ENCODE measurements at places on chromosomes 12 and 14.

DNA sequence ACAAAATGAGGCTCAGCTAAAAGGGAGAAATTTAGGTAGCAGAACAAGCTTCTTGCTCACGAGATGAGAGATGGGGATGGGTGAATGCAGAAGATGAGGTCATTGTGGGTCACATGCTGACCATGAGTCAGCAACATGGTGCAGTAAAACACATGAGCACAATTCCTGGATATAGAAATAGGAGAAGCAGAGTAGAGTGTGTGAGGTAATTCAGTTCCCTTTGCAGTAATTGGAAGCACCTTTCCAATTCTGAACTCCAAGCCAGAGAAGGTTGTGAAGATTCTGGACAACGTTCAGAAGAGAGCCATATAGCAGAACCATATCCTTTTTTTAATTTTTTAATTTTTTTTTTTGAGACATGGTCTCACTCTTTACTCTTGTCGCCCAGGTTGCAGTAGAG is 62.0 kb upstream of the LMNTD1 start:
- peak; percentile 63 for DNase-seq

DNA sequence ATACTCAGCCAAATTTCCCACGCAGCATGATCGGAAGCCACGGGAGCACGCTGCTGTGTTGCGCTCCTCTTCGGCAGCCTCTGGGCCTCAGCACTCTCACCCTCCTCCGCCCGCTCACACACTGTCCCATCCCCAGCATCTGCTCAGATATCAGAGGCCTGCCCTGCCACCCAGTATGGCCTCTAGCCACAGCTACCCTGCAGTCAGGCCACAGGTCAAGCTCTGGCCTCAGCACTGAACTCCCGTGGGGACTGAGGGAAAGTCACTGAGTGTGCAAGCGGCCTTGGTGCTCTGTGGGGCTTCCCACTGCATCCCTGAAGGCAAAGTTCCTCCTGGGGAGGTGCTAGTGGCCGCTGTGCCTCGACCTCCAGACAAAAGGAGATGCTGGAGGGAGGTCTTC is 2.0 kb downstream of the KRT77 start:
- no peak for DNase-seq

DNA sequence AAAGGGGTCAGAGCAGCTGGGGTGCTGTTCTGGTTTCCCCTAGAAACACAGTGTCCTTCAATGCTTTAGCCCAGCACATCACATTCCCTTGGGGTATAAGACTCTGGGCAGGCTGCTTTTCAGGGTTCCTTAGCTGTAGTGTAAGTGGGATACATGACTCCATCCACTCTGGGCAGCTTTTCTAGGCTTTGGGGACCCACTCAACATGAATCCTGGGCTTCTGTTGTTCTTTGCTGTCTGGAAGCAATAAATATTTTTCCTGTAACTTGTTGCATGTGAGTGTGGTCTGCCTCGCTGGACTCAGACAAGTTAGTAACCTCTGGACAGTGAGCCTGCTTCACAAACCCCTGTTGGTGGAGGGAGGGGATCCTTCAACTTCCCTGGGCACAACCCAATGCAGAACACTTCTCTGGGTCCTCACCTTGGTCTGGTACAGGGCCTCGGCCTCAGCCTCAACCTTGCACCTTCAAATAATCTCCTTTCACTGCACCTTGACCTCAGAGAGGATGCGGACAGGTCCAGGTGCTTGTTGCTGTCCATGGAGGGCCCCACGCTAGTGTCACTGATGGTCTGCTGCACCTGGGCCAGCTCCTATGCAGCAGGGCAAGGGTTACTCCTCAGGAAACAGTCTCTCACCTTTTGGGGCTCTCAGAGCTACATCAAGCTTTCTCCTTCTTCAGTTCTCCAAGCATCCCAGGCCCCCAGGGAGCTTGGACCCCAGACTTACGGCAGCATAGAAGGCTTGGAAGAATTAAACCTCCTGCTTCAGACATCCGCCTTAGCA is 13.5 kb upstream of the KRT73 start:
- no peak for DNase-seq

GRCh38 chr12:19894803-19895202 is 455.5 kb downstream of the AEBP2 start:
- no peak for DNase-seq

GRCh38 chr12:61098031-61098580 is 1162.1 kb upstream of the USP15 start:
- no peak for DNase-seq

DNA sequence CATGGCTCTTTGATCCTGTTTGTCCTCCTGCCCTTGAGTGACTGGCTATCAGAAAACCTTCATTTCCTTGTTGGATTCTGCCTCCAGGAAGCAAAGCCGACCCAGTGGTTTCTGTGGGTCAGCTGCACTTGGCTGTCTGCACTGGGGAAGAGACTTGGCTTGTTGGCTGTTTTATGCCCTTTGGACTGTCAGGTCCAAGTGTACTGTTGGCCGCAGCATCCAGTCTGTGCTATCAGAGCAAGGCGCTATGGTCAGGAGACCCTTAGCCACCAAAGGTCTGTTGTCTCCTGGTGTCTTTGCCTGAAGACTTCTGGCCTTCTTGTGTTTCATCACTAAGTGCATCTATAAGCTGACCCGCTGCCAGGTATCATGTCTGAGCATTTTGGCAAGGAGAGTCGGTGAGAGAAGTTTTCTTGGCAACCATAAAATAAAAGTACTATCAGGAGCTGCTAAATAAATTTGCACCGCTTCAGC is 177.4 kb upstream of the HIF1A start:
- DNase-seq = no peak

GRCh38 chr12:848882-849527 is 96.6 kb downstream of the WNK1 start:
- no peak for DNase-seq
